ENCODE measurements at places on chromosomes 3 and 15. TPM values are rescaled to one million over a fixed set of nuclear protein-coding genes. Genes with fewer than 3 reads are reported as not detected.

Gene PLCH1
- 0.12 TPM for total RNA-seq

- DNase-seq: no peak
Measured at GRCh38 chr3:73479325-73479724, 145.4 kb downstream of the PDZRN3 start.

Gene MESP1
- total RNA-seq: 0.58 TPM

GRCh38 chr3:17054982-17055343 lies 170.2 kb downstream of the PLCL2 start:
- no peak for DNase-seq

Gene TP63
- total RNA-seq: 26.5 TPM

Data from MCF 10A (cell line).